ENCODE measurements at places on chromosomes 5 and 9.

- DNase-seq = no peak
These were observed 64.6 kb upstream of the VCAN start for GRCh38 chr5:83406906-83407305.

DNA sequence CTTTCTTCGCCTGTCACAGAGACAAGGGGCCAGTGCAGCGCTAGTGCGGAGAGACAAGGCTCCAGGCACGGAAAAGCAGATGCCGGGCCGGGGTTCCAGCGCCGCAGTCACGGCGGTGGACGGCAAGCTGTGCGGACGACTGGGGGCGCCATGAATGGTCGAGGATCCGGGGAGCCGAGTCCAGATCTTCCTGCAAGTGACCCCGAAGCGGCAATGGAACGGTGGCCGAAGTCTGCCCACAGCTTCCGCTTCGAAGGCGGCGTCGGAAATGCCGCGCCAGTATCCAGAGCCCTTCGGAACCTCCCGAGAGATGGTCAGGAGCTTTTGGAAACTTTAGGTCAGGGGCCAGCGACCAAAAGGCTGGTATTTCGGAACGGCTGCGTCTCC, 601 bp upstream of the FAF2 start:
- no peak for DNase-seq

DNA sequence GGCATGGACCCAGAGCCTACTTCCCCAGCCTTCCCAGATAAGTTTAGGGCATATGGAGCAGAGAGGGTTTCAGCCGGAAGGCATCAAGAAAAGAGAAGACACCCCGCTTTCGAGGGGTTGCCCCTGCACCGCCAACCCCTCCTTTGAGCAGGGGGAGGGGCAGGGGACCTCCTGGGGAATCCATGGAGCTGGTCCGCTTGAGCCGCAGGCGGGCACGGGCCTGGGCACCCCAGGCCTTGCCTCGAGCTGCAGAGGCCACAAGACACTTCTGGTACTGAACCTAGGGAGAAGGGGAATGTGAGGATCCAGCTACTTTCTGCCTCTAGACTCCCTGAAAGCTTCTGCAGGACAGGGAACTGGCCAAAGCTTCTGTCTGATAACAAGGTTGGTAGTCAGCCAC, 1.3 kb upstream of the SRA1 start:
- no peak for DNase-seq

DNA sequence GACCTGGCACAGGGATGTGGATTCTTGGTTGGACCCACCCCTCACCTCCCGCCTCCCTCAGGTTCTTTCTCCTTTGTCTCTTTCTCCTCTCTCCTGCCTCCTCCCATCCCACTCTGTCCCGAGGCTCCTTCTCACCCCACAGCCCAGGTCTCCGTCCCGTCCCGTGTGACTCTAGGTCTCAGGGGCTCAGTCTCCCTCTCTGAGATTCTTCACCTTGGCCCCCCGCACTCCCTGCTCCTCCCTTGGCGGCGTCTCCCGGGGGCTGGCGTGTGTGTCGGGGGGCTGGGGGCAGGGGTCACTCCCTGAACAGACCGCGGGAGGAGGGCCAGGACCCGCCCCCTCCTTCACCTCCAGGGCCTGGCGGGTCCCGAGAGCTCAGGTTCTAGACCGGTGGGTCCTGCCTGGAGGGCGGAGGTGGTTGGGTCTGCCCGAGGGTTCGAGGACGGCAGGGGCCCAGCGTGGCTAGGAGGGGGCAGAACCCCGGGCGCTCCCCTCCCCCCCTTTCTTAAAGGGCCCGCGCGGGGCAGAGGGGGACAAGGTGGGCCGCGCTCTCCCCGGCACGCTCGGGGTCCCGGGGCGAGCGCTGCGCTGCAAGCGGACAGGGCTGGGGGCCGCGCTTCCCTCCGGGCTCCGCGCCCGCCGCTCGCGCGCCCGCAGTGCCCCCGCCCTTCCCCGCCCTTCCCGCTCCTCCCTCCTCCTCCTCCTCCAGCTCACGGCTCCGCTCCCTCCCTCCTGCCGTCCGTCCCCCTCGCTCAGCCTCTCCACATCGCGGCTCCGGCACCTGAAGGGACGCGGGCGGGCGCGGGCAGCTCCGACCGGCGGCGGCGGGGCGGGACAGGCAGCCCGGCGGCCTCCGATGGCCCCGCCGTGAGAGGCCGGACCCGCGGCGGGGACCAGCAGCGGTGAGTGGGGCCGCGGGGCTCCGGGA, at the start of gene PSD2:
PSD2 (plus strand) TSS at position 735 of the 928 bp plus-strand sequence. CDS start 13,633 bp downstream, outside the sequence.
- DNase-seq = peak; percentile 38

DNA sequence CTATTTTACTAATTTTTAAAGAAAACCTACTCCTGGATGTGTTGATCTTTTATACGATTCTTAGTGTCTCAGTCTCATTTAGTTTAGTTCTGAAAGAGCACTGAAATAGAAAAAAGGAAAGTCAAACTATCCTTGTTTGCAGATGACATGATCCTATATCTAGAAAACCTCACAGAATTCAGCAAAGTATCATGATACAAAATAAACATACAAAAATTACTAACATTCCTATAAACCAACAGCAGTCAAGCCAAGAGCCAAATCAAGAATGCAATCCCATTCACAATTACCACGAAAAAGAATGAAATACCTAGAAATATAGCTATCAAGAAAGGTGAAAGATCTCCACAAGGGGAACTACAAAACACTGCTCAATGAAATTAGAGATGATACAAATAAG, 225.8 kb upstream of the CDH18 start:
- no peak for DNase-seq

All from SK-N-DZ (cell line).